ENCODE measurements at places on chromosomes 6 and 20.

GRCh38 chr20:32664678-32665159 is 9.0 kb downstream of the C20orf203 start:
- DNase-seq = no peak

DNA sequence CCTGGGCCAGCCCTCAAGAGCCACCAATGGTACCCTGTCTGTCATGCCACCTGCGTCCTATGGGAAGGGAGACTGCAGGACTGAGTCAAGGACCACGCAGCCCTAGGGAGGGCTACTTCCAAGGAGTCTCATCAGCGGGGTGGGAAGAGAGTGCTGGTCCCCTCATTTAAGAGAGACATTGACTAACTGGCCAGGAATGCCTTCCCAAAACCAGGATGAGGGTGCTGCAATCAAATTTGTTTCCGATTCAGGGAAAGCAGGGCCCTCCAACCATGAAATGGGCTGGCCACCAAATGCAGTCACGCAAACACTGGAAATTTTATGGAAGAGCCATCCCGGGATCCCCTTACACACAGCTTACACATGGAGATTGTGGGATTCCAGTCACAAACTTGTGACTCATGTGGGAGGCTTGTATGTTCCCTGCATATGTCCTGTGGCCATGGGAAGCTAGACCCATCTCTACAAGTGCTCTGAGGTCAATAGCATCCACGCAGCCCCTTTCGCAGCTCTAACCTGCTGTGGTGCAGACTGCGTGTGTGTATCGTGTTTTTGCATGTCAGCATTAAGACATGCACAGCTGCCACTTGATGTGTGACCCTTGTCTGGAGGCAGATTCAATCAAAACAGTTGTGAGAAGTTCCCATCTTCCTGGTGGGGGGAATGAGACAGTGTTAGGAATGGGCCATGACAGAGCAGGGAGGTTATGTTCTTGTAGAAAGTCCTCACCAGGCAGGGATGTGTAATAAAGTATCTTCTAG is 53.0 kb upstream of the CST7 start:
- no peak for DNase-seq

DNA sequence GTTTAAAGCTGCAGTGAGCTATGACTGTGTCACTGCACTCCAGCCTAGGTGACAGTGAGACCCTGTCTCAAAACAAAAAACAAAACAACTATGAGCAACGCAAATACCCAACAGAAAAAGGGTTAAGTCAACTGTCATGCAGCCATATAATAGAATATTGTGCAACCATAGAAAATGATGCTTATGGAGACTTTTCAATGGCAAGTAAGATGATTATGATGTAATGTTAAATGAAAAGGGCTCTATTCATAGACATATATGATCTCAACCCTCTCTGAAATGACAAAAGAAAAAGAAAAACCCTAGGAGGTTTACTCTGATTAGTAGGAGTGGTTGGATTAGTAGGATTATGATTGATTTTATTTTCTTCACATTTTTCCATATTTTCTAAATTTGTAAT is 41.3 kb upstream of the TBC1D7 start:
- no peak for DNase-seq

DNA sequence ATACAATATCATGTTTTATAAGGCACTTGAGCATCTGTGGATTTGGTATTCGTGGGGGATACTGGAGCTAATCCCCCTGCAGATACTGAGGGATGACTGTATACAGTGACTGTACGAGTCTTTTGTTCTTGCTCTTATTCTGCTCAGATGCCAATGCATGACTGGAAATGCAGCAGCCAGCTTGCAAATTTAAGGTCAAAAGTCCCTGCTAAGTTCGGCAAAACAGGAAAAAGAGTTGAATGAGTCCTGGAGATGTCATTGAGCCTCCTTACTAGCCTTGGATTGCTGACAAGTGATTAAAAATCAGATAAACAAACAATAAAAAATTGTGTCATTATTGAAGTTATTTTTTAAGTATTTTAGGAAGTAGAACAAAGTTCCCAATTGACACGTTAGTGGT is 599.3 kb upstream of the IMPG1 start:
- no peak for DNase-seq

DNA sequence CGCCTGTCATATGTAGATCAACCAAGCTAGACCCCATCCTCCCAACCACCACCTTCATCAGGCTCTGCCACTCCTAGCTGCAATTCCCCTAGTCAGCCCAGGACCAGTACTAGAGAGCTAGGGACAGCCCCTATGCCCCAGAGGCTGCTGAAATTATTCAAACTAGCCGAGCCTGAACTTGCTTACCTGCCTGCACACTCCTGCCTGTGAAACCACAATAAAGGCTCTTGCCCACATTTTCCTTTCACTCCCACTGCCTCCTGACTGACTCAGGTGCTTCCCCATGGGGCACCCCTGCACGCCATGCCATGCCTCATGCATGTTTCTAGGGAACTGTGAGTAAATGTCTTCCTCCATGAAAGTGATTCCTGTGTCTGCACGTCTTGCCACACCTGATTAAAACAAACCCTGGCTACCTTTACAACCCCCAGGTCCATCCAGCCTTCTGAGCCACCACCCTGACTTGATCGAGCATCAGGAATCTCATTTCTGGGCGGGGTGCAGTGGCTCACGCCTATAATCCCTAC is 66.5 kb upstream of the IER3 start:
- no peak for DNase-seq

Data from SIG-M5 (cell line).